ENCODE measurements at places on chromosomes 5 and 9.

DNA sequence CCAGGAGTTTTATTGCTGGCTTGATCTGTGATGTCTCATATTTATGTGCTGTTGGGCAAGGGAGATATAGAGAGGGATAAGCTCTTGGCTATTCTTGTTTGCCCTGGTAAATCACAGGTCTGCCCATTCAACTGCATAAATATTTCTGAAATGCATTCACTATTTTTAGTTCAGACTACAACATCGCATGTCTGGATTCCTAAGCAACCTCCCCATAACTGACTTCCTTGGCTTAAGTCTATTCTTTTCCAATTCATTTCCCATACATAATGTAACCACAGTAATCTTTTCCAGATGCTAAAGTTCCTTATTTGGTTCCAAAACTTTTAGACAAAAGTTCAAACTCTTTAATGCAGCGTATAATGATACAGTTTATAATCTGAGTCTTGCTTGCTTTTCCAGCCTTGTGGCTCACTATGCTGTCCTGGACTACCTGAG, 321.4 kb upstream of the ACTBL2 start:
- DNase-seq = no peak

DNA sequence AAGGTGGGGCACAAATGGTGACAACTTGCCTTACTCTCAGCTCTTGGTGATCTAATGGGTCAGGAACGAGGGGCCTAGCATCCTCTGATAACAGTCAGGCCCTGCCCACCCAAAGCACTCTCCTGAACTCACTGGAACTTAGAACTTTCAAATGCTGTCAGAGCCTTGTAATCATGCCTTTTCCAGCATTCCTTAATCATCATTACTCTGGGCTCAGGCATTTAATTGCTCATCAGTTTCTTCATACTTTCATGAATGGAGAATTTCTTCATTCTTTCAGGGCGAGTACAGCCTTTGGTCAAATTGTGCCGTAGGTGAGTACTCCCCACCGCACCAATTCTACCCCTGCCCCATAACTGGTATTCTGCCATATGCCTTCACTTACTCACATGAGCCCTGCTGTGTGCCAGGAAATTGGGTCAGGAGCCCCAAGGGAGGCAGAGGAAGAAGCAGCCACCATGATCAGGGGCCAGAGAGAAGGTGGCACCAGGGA, 30.2 kb upstream of the DUSP1 start:
- no peak for DNase-seq

DNA sequence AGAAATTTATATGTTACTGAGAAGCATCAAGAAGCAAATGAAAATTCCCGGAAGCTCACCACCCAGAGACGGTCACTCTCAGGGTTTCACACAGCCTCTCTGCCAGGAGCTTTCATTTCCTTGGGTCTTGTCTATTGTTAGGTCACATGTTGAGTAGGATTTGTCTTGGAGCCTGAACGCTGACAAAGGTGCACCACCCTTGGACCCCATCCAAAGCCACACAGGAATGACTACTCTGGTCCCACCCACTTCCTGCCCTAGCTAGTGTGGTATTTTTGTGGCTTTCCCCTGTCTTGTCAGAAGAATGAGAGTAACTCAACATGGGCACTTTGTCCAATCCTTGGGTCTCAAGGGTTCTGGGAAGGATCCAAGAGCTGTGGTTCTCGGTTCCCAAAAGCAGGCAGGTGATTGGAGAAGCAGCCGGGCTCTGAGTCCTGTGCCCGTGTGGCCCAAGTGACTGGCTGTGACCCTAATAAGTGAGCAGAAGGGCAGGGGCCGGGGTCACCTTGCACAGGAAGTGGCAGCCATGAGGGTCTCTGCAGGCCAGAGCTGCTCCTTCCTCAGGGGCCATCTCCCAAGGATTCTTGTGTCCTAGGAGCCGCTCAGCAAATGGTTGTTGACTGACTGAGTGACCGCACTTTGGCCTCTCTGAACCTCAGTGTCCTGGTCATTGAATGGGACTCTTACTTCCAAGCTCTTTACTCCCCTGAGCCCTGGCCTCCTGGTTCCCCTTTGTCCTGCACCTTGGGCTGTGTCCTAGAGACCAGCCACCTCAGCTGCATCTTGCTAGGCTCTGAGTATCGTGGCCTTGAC, 6.9 kb downstream of the FGD3 start:
- no peak for DNase-seq

- DNase-seq = peak; percentile 35
Observed at GRCh38 chr9:109779711-109780452, at the start of gene PALM2AKAP2. Gene PALM2AKAP2 (plus strand): TSS chr9:109780198. CDS start chr9:109780489, 291 bp downstream.

DNA sequence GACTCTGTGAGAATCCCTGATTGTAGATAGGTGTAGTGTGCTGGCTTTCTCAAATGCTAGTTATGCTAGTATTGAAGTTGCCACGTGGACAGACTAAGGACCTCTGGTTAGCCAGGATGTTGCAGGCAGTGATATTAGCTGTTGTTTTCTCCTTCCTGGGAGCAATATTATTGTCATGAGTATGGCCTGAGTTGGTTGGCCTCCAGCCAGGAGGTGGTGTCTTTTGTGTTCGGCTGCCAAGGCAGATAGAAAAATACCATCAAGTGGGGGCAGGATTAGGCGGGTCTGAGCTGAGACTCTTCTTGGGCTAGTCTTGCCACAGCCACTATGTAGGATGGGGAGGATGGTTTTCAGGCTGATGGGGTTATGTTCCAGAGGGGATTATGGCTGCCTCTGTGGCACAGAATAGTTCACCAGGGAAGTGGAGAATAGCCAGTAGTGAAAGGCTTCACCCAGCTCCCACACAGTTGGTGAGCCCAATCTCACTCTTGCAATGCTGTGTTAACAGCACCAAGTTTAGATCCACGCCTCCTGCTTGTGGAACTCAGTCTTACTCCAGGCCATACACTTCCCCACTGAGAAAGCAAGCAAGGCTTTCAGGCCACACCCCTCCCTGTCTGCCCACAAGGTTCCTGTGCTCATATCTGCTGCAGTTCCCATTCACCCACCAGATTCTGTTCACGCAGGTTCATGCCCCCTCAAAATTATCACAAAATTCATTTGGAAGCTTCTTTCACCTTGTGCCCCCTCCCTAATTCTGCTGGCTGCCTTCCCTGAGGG, 31.2 kb downstream of the GHR start:
- DNase-seq = no peak

GRCh38 chr5:54936201-54936600, 49.2 kb downstream of the ESM1 start:
- no peak for DNase-seq

DNA sequence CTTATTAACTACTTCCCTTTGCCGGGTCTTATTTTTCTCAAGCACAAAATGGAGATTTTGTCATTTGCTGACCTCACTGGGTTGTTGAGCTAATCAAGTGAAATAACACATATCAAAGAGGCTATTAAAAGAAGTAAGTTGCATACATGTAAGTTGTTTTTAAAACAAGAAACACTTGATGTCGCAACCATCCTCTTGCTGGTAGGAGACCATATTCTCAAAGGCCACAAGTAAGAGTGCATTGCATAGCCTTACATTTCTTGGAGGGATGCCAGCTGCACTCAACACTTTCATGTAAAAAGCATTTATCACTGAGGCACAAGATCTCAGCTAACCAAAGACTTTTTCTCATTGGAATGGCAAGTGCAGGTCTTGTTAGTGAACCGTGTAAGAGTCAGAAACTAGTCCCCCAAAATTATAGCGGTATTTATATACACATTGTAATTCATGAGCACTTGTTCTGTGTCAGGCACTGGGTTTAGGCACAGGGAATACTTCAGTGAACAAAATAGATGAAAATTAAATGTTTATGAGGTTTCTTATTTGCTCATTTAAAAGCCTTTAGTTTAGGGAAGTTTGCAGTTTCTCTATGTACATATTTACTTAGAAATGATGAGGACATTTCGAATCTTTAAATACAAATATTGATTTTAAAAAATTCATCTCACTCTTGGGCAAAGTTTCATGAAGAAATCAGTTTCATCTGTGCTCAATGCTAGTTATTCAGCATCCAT, 72.0 kb downstream of the ZFAND5 start:
- no peak for DNase-seq

DNA sequence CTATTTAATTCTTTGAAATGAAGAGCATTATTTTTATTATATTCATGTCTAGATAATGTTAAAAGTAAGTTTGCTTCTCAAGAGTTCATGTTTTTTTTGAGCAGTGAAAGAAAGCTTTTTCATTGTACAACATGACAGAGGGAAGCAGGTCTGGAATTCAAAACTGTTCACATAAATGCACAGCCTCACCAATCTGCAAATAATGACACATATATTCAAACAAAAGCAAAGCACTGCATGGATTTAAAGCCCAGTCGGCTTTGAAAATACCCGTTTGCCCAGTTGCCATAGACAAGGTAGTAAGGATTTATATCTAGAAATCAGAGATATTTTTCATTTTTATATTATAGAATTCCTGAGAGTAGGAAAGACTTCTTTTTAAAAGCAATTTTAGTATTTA, 201.8 kb downstream of the CD180 start:
- DNase-seq = no peak

DNA sequence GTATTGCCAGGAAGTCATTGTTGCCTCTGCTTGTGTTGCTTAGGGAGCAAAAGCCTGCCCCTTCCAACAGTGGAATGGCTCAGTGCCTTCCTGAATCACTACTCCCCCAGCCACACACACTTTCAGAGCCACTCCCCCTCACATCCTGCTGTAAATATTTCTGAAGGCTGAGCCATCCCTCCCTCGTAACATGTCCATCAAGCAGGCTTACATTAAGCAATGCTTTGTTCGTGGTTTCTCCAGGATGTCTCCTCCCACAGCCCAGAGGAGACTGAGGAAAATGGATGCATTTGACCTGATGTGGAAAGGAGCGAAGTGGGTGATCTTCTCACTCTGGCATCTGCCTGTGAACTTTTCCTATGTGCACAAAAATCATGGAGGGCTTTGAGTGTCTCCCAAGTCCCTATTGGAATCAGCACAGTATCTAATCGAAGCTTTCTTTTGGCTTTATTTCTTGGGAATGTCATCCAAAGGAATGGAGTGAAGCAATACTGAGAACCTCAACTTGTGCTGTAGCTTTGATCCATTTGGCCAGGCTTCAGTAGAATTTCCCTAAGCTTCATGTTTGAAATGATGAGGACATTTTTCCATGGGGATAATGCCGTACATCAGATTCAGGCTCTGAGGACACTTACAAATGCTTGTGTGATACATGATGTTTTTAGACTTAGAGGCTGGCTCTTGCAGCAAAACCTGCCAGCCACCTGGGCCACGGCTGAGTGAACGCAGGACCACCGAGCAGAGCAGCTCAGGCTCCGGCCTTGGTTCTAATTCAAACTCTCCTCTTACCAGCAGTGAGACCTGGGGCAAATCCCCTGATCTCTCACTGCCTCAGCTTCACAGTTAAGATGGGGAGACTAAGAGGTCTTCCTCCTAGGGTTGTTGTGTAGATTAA, 389.1 kb downstream of the ENC1 start:
- DNase-seq = no peak

DNA sequence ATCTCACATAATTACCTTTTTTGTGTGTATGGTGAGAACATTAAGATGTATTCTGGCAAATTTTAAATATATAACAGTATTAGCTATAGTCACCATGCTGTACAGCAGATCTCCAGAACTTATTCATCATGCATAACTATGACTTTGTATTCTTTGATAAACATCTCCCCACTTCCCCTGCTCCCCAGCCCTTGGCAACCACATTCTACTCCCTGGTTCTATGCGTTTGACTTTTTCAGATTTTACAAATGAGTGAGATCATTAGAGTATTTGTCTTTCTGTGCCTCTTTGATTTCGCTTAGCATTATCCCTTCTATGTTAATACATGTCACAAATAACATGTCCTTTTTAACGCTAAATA, 49.4 kb downstream of the SMC2 start:
- DNase-seq = no peak

DNA sequence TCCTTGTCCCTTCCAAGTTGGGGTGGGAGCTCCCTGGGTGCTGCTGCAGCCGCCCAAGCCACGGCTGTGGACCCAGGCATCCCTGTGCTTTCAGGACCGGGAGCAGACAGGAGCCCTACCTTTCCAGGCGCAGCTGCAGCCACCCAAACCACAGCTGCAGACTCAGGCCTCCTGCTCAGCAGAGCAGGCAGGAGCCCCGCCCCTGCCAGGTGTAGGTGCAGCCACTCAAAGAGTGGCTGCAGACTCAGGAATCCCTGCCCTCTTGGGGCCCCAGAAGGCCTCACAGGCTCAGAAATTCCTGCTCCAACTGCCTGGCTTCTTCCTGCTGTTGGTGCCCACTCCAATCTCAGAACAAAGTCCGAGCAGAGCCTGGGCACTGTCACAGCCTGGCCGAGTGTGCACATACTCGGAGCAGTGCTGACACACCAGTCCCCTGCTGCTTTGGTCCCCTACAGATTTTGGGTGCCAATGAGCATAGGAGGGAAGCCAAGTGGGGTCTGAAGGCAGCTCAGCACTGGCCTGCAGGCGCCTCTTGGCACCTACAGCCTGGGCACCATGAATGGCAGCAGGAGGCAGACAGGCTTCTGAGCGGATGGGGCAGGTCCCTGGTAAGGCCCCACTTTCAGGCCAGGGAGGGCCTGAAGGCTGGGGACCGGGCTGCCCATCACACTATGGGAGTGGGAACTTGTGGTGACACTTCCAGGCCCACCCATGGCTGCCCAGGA, 6.0 kb upstream of the TESK1 start:
- no peak for DNase-seq

DNA sequence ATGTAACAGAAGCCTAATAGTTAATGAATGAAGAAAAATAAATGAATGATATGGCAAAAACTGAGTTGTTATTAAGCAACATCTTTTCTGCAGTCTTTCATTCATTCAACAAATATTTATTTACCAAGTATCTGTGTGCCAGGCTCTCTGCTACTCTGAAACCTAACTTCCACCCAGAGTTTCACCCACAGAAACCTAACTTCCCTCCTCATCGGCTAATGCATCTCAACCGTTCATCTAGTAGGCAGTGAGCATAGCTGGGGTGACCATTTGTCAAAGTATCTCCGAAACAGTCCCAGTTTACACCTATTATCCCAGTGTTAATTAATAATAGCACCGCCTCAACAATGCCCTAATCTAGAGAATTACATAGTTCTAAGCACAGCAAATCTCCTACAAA, 1.5 kb downstream of the TTC39B start:
- no peak for DNase-seq

DNA sequence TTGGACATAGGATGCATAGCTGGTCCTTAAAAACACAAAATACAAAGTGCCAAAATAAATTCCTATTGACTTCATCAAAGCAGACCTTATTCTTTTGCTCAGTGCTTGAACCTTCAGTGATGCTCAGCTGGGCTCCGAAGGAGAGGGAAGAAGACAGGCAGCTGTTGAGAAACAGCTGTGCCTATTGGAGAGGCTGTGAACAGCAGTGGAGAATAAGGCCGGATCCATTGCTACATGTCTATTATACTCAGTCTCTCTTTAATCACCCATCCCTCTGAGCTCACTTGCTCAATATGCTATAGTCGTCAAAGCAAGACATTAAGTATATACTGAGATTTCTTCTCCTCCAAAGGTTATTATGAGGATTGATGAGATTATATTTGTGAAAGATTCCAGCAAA, 174.4 kb downstream of the CHSY3 start:
- no peak for DNase-seq

GRCh38 chr5:149289301-149289700, 17.6 kb downstream of the AFAP1L1 start:
- no peak for DNase-seq

DNA sequence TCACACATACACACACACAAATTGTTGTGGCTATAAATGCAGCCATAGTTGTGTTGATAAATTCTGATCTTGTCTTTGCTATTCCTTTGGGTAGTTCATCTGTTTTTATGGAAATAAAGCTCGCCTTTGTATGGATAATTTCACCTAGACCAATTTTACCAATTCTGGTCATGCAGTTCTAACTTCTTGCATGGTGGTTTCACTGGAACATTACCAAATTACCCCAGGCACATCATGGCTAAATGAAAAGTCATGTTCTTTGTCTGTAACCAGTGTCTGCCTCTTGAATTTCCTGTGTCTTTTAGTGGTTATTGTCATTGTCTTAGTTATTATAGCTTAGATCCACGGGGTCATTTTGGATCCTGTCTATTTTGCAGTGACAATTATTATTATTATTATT, 50.3 kb upstream of the TMC1 start:
- no peak for DNase-seq
